Heart left ventricle (tissue), 16 donors: ENCODE measurements at places on chromosomes 6 and 20.
A peak's percentile ranks its signal among the peaks of the same experiment; 100 is the strongest.

GRCh38 chr6:50655848-50656453 lies 57.4 kb upstream of the TFAP2D start:
- no peaks in the 10 kb centered on the region for H3K4me1 ChIP-seq
- DNase-seq: no peak
- no peaks in the 10 kb centered on the region for H3K27me3 ChIP-seq
- H3K36me3 ChIP-seq: no peaks in the 10 kb centered on the region
- no peak overlapping the region for H3K27ac ChIP-seq
- H3K4me3 ChIP-seq: no peak overlapping the region

DNA sequence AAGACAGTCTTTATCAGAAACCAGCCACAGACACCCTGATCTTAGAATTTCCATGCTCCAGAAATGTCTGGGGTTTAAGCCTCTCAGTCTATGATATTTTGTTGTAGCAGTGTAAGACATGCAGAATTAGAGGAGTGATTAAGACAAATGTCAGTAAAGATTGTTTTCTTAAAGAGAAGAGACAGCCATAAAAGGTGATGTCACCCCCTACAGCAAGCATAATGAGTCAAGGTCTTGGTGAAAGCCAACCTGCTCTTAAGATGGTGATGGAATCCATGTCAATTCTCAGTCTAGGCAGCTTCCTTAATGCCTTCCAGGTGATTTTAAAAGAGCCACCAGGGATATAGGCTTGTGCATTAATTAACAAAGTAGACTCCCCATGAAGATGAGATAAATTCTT lies 849.9 kb upstream of the EPHA7 start:
- no peaks in the 10 kb centered on the region for H3K36me3 ChIP-seq
- no peaks in the 10 kb centered on the region for H3K4me1 ChIP-seq
- H3K27me3 ChIP-seq: no peaks in the 10 kb centered on the region
- no peak for DNase-seq

DNA sequence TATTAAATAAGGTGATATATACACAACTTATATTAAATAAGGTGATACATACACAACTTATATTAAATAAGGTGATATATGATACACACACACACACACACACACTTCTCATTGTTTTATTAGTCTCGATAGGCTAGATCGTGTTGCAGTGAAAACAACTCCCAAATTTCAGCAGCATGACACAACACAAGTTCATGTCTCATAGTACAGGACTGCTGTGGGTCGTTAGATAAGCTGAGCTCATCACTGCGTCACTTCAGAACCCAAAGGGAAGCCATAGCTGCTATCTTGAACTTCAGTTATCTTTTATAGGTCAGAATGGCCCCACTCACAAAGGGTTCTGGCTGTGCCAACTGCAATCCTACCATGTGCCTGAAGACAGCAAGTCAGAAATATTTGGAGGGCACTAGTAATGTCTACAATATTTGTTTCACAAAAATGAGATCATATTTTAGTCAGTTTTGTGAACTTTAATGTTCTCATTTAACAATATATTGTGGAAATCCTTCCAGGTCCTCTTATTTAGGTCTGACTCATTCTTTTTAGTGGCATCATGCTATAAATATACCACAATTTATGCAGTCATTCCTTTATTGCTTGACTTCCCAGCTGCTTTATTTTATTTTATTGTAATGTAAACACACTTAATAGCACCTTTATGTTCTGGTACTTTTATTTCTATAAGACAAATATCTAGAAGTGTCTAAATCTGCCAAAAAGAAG lies 290.2 kb downstream of the PHACTR1 start:
- H3K27ac ChIP-seq: peak overlapping the region; percentile 60
- no peak for DNase-seq
- H3K36me3 ChIP-seq: no peaks in the 10 kb centered on the region
- no peak overlapping the region for H3K4me3 ChIP-seq

DNA sequence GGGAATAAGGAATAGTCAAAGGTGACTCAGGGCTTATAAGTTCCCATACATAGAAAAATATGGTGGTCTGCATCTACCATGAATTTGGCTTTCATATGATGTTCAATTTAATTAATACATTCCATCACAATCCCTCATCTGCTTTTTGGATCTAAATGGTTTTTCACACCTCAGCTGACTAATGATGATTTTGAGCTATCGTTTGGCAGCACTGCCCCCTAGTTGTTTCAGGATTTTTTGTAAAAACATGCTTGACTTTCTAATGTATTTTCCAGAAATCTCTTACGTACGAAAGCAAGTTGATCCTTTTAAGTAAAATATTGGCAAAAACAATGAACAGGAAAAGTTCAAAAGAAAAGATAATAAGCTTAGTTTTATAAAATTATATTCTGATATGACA lies 408.6 kb upstream of the ADGRB3 start:
- DNase-seq: no peak
- H3K27me3 ChIP-seq: no peaks in the 10 kb centered on the region
- no peak overlapping the region for H3K27ac ChIP-seq
- no peaks in the 10 kb centered on the region for H3K36me3 ChIP-seq
- no peak overlapping the region for H3K4me3 ChIP-seq

DNA sequence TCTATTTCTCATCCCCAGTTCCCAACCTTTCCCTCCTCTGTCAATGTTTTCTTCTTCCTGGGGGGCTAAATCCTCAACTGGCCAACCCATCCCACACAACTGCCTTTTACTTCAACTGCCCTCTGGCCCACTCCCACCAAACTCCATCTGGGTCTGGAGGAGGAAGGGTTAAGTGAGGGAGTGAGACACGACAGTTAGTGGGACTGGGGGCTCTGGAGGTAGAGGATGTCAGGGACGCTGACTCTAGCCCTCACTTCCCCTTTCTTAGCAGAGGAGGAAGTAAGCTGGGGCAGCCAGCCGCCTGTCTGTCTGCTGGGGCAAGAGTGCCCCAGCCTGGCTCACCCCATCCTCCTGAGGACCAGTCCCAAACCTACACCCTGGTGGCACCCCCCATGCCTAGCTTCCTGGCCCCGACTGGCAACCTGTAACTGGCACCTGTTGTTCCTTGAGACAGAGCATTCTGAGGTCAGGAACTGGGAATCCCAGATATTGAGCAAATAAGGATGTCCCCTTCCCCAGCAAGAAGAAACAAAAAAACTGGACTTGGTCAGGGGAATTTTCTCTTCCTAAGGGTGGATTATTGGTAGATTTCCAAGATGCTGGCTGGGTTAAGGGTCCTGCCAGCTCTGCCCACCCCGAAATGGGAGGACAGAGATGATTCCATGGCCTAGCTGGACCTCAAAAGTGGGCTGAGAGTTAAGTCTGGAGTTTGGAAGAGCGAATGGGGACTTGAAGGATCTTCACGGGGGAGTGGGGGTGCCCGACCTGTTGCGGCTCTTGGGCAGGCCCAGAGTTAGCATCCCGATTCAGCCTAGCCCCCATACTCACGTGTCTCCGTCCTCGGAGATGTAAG lies 971 bp downstream of the NFKBIE start:
- DNase-seq: peak; percentile 52
- peaks cover 6% of the 10 kb centered on the region for H3K36me3 ChIP-seq
- peaks cover 3% of the 10 kb centered on the region for H3K27me3 ChIP-seq
- peak overlapping the region; percentile 60 for H3K4me3 ChIP-seq
- H3K27ac ChIP-seq: peak overlapping the region; percentile 83
